CD4-positive, alpha-beta T cell treated with Interferon gamma for 1 hour (primary cell): ENCODE measurements at places on chromosomes 1 and 21.

DNA sequence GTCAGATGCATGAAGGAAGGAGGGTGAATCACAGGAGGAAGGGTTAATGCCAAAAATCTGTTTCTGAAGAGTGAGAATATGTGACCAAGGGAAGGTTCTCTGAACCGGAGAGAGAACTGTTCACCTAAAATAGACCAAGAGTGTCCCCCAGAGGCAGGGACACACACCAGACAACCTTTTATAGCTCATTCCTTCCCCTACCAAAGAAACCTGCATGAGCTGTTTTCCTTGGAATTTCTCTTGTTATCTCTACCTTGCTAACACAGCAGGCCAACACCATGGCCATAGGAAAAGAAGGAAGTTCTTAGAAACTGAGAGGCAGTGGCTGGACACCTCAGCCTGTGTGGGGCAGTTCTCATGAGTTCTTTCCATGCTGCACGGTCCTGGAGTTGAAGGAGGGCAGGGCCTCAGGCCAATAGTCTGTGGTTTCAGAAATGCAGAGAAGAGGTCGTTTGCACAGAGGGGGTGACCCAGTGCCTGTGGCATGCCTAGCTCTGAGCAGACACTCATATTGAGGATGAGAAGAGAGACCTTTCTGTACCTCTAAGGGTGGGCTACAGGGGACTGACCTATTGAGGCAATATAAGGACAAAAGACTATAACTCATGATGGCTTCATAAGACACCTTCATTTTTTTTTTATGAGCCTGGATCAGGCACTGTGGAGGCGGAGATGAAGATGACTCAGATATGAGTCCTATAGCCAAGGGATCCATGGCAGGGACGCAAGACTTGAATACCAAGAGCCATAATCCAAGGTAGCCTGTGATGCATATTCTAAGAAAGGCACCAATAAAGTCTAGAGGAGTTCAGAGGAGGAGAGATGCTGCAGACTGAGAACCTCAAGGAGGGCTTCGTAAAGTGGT is 39.4 kb downstream of the IGFN1 start:
- DNase-seq = no peak

DNA sequence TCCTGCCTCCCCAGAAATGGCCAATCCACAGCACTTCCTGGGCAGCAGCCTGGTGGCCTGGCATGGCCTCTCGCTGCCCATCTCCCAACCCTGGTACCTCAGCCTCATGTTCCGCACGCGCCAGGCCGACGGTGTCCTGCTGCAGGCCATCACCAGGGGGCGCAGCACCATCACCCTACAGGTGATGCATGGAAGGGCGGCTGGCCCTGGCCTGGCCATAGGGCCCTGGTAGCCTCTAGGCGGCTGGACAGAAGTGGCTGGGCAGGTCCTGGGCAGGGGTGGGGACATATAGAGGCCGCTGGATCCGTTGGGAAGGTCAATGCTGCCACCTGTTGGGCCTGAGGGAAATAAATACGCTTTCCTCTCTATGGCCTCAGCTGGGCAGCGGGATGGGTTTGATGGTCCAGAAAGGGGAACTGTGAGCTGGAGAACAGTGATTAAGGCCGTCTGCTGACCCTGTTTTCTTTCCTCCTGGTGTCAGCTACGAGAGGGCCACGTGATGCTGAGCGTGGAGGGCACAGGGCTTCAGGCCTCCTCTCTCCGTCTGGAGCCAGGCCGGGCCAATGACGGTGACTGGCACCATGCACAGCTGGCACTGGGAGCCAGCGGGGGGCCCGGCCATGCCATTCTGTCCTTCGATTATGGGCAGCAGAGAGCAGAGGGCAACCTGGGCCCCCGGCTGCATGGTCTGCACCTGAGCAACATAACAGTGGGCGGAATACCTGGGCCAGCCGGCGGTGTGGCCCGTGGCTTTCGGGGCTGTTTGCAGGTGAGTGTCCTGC is 14.4 kb downstream of the CELSR2 start:
- DNase-seq = peak; percentile 71

DNA sequence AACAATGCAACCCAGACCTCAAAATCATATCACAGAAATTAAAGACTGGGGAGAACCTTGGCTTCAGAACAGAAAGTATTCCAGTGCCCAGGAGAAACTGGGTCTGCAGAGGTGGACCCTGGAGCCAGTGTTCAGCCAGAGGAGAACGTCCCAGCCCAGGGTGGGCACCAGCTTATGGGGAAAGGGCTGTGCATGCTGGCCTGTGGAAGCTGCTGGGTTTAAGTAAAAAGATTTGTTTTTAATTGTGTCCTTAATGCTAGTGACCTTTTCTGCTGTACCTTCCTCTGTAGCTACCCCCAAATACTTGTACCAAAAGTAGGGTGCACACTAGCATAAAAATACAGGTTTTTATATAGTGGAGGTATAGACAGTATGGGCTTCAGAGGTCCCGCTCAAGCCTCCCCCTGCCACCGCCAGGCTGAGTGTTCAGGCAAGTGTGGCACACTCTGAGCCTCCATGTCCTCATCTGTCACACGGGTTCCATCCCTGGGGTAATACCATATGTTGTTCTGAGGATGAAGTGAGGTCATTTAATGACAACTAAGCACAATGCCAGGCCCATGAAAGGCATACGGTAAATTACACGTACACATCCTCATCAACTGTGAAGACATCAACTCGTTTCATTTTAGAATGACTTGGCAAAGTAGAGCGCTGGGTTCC is 47.0 kb downstream of the SLC37A1 start:
- DNase-seq = no peak

DNA sequence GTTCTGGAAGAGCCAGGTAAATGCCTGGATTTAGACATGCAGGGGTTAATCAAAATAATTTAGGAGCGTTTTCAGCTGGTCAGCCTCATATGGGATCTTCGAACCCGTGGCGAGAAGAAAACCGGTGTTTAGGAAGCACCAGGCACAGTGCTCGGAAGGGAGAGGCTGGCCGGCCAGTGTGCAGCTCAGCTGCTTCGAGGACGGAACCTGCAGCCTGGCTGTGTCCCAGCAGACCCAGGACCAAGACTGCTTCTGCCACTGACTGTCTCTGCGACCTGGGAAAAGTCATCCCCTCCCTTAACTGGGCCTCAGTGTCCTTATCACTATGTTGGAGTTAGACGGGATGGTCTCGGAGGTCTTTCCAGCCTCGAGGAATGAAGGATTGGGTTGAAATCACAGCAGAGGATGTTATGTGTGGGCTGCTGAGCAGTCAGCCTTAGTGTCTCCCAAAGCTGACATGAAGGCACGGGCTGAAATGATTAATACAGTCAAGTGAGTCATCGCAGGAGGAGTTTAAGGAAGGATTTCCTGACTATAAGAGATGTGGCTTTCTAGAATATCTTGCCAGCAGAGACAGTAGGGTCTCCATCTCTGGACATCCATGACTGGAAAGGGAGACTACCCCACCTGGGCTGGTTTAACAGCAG is 20.8 kb downstream of the PPFIA4 start:
- DNase-seq = no peak

GRCh38 chr1:4006676-4007374 is 106.8 kb upstream of the C1orf174 start:
- DNase-seq = peak; percentile 11

GRCh38 chr1:207619871-207620542 is 24.9 kb upstream of the CR1L start:
- DNase-seq = no peak

GRCh38 chr1:171642197-171642596 is 10.3 kb downstream of the MYOC start:
- no peak for DNase-seq

GRCh38 chr1:205936311-205936710 is 6.9 kb downstream of the SLC26A9 start:
- no peak for DNase-seq

- DNase-seq = no peak
Observed at GRCh38 chr1:163173121-163173520, 29.6 kb downstream of the RGS5 start.

- no peak for DNase-seq
Observed at GRCh38 chr21:33259428-33259827, 6.7 kb upstream of the IL10RB start.

- no peak for DNase-seq
Observed at GRCh38 chr1:236419502-236419901, 25.4 kb downstream of the EDARADD start.

- no peak for DNase-seq
Observed at GRCh38 chr21:42330380-42331371, 15.5 kb upstream of the TFF3 start.

- no peak for DNase-seq
Observed at GRCh38 chr1:93033029-93033428, 46.1 kb upstream of the MTF2 start.

DNA sequence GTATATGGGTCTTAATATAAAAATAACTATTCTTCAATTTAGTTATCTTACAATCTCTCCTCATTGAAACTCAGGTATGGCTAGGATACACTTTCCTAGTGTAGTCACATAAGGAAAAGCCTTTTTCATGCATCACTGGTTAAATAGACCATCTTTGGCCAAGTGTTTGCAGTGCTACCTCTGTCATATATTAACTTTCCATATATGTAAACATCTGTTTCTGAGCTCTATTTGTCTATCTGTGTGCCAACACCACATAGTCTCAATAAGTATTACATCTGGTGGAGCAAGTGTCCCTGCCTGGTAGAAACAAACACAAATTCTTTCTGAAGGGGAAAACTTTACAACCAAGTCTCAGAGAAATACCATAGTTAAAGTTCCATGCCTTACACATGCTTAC is 134.6 kb downstream of the TSEN15 start:
- DNase-seq = no peak

DNA sequence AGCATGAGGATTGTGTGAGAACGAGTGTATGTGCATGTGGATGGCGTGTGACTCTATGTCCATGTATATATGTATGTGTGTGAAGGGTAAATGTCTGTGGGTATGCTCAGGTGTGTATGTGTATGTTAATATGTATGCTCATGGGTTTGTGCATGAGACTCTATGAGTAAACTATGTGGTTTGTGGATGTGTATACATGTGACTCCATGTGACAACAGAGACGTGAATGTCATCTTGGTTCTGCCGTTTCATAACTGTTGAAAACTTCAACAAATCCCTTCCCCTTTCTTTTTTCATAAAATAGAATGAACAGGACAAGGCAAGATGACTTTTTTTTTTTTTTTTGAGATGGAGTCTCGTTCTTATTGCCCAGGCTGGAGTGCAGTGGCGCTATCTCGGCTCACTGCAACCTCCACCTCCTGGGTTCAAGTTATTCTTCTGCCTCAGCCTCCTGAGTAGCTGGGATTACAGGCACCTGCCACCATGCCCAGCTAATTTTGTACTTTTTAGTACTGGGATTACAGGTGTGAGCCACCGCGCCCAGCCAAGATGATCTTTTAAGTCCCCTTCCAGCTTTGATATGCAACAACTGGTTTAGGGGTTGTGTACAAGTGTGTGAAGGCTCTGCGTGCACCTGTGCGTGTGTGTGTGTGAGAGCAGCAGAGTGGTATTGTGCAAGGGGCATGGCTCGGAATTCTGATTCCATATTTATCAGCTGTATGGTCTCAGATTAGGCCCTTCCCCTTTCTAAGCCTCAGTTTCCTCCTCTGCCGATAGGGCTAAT is 106.3 kb downstream of the EBNA1BP2 start:
- DNase-seq = no peak

- DNase-seq = no peak
Observed at GRCh38 chr1:8213676-8214075, 104.2 kb upstream of the SLC45A1 start.

DNA sequence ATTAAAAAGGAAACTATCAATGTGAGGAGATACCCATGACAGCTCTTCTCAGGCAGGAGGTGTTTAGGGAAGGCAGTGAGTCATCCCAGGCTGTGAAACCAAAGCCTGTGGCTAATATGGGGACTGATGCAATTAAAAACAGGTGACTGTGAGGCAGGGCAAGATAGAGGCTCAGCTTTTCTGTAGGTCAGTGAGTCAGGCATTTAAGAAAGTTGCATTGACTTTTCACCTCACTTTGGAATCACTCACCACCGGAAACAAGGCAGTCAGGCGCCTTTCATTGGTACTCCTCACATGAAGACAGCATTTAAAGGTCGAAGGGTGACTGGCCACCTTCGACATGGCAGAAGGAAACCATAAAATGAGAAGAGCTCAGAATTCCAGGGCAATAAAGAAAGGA is 54.5 kb downstream of the PAPPA2 start:
- no peak for DNase-seq

DNA sequence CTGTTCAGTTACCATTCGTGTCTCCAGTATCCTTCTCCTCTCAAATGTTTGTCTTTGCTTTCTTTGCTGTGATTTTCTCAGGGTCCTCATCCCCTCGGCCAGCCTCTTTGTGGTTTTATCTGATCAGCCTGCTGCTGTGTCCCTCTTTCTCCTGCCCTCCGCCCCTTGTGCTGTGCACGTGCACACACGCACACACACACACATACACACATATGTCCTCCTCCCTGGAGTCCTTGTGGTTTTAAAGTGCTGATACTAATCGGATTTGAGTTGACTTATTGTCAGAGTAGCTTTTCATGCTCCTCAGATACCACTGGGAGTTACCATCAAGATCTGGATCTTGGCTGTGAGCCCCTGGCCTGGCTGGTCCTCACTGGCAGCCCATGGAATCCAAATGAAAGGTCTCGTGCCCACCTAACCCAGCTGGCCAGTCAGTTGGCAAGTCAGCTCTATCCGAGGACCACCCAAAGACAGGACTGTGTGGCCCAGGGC is 34.1 kb downstream of the QSOX1 start:
- no peak for DNase-seq
